Left colon (tissue), 2 donors: ENCODE measurements at places on chromosomes 4 and X. TPM values are rescaled to one million over a fixed set of nuclear protein-coding genes. Genes with fewer than 3 reads are reported as not detected.

ATP1B4 gene
- total RNA-seq, result not detected

SATL1 gene
- total RNA-seq, result 0.09 TPM

HTN3 gene
- not detected for total RNA-seq

ADH7 gene
- total RNA-seq, result not detected

CXorf51B gene
- not detected for total RNA-seq

PNMA6F gene
- not detected for total RNA-seq

MANBA gene
- 15.8 TPM for total RNA-seq

KLHL8 gene
- total RNA-seq, result 22.5 TPM

RAB39B gene
- total RNA-seq, result 0.09 TPM

ADGRL3 gene
- total RNA-seq, result 5.2 TPM

ODAM gene
- not detected for total RNA-seq

TEC gene
- 3.1 TPM for total RNA-seq

MAGEA4 gene
- total RNA-seq, result not detected

SERTM2 gene
- not detected for total RNA-seq

TAB3 gene
- 21.8 TPM for total RNA-seq

CLDN24 gene
- total RNA-seq, result not detected

TLR6 gene
- total RNA-seq, result 1.4 TPM

ADGRG4 gene
- total RNA-seq, result 0.17 TPM

- DNase-seq, result no peak
Measured at GRCh38 chrX:24862343-24862742, 153.4 kb downstream of the ARX start.

- DNase-seq, result peak; percentile 1
Measured at GRCh38 chr4:8328456-8328855, 58.9 kb downstream of the HTRA3 start.

- no peak for DNase-seq
Measured at GRCh38 chrX:2693113-2694002, 2.3 kb downstream of the CD99 start.

DNA sequence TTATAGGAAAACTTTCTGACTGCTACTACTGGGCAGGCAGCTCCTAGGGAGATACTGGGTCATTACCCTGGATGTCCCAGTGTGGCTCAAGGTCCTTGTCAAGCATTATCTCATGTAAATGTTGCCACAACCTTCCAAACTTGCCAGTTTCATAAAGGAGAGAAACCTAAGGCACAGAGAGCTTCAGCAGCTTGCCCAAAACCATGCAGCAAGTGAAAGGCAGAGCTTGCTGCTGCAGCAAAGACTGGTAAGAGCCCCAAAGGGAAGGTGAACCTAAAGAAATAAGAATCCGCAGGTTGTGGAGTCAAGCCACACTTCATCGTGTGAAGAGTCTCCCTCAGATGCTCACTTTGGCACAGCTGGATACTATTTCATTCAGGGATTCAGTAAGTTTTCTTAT is 2.3 kb downstream of the MPP1 start:
- no peak for DNase-seq

- no peak for DNase-seq
Measured at GRCh38 chrX:131693359-131693758, 149.5 kb downstream of the OR13H1 start.

GRCh38 chr4:52780206-52780605 is 29.0 kb upstream of the ERVMER34-1 start:
- peak; percentile 27 for DNase-seq

- no peak for DNase-seq
Measured at GRCh38 chr4:59612235-59612634, 1587.9 kb upstream of the ADGRL3 start.

DNA sequence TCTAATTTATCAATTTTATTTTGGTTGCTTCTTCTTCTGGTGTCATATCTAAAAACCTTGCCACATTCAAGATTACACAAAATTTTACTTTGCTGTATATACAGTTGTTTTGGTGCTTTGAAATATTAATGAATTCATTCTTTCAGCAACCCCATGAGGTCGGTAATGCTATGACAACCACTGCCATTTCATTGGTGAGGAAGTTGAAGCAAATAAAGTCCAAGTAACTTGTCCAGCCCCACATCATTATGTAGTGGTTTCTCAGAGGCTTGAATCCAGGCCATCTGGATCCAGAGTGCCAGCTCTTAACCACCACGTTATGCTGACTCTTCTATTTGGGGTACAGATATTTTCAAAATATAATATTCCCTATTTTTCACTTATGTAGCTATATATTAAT is 42.2 kb downstream of the UGT2A3 start:
- no peak for DNase-seq

DNA sequence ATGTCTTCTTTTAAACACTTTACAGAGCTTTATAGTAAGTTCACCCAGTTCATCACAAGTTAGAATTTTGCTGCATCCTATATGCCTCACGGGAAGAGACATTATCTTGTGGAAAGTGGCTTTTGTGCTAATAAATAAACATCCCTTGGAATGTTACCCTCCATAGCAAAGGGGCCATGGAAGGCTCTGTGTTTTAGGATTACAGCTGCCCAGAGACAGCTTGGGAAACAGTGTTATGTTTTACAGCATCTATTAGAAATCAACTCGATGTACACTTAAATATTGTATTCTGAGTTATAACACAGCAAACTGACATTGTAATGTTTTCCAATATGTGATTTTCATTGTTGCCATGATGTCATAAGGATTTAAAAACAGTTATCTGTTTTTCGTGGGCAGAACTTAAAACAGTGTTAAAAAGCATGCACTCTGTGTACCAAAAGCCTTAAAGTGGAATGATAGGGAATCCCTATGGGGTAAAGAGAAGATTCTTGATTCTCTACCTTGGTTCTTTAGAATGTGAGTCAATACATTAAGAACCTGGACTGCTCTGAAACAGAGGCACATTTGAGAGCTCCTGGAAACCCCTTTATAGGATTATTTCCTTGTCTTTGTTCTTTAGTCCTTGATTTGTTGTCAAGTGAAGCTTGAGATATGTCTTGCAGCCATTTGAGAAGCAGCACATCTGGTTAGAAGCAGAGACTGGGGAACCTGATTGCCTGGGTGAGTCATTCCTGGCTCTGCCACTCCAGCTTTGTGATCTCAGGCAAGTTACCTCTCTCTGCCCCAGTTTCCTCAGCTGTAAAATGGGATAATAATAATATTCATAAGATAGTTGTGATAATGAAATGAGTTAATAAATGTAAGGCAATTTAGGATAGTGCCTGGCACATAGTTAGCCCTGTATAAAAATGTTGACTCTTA is 41.6 kb downstream of the ARHGAP10 start:
- no peak for DNase-seq

GRCh38 chr4:3041192-3042142 is 32.9 kb downstream of the HTT-AS start:
- peak; percentile 47 for DNase-seq

GRCh38 chrX:41332408-41333002 is 1.5 kb upstream of the DDX3X start:
- DNase-seq, result peak; percentile 49

GRCh38 chrX:72243472-72243871 is 4.6 kb upstream of the ERCC6L start:
- no peak for DNase-seq

DNA sequence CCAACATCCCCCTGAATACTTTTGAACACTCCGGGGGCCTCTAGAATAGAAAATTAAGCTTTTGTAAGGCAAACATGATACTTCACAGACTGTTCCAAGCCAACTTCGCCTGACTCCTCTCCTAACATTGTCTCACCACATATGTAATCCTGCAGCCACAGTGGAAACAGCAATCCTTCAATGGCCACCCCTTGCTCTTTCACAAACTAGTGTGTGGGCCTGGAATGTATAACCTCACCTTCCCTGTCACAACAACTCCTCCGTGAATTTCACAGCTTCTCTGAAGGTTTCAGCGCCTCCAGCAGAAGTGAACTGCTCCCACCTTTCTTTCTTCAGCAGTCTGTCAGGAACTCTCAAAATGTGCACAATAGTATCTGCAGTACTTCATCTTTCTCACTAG is 185.1 kb downstream of the ADGRL3 start:
- DNase-seq, result no peak

DNA sequence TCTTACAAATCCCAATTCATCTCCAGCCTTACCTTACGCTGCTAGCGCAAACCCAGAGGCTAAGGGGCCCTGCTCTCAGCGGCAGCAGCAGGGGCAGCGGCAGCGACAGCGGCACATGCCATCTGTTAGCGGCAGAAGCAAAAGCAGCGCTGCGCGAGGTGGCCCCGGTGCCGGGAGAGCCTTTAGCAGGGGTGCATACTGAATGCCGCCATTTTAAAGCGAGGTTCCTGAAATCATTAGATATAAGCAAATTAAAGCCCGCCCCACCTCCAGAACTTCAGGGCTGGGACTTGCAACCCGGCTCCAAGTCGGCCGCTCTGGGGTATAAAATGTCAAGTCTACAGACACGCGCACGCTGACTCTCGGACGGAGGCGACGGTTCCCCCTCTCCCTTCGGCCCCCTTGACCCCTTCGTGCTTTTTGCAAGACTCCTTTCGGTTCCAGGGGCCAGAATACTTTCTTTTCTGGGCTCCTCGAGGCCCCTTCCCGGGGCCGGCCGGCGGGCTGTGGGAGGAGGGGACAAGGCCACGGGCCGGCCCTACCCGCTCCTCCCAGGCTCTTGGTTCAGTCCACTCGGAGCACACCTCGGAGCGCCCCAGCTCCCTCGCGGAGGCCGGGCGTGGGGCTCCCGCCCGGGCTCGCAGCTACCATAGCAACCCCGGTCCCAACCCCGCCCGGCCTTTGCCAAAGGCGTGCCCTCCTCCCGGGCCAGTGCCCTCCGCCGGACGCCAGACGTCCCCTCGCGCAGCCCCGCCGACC is at the start of gene MBNL3:
Gene MBNL3, minus strand, starts transcription at position 220 of the 759 bp plus-strand sequence. CDS start 49,427 bp downstream, outside the sequence.
- DNase-seq, result peak; percentile 80

DNA sequence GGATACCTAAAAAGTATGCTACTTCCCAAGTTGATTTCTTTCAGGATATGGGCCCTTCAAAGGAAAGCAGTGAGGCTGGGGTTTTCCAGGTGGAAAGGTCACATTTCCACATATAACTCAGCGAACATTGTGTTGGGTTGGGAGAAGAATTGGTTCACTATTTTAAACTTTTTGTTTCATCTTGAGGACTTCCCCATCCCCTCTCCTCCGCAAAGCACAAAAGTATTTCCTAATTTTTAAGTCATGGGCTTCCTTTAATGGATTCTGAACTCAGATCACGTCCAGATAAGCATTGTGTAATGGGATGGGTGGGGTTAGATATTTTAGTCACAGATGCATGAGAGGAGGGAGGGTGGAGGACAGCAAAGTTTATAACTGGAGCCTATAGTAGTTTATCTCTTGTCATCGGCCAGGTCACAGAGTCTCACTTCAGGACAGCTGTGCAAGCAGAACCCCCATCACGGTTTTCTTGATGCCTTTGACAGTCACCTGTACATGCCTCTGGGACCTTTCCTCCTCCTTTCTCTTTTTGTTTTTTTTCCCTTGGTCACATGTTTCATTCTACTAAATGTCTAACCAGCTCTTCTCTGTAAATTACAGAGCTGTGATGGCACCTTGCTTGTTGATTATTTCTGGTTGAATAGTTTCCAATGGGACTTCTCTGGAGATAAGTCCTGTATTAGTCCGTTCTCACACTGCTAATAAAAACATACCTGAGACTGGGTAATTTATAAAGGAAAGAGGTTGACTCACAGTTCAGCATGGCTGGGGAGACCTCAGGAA is 115.4 kb downstream of the PTTG2 start:
- DNase-seq, result peak; percentile 42

- DNase-seq, result no peak
Measured at GRCh38 chrX:31178064-31178768, 106.4 kb upstream of the FTHL17 start.

DNA sequence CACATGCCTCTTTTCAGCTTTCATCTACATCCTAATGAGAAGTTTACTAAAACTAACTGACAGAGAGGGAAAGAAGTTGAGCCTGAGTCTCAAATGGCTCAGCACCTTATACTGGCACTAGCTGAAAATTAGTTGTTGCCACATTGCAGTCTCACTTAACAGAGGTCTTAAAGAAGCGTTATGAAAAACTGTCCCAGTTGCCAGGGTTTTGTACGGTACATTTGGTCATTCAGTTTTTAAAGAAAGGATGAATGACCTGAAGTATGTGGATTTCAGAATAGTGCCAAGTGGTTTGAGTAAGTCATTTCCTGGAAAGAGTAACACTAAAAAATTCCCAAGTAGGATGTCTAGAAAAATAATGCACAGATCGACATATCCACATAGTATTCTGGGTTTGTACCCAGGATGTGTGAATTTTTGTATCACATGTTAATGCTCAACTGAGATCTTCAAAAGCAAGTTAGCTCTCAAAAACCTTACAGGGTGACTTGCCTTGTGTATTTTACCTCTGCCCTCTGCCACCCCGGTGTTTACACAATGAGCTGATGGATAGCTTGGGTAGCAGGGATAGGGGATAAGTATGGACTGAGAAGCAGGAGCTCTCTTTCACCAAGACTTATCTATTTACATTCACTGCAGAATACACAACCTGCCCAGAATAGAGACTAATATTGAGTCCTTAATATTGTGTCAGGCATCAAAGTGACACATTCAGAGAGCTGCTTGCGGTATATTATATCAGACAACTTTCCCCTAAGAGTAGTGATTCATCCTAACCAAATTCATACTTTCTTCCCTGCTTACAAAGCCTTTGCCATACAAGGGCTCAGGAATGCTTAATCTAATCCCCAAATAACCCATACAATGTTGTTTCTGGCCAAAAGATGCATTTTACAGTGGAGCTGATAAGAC is 1075.7 kb upstream of the PABPC4L start:
- no peak for DNase-seq

DNA sequence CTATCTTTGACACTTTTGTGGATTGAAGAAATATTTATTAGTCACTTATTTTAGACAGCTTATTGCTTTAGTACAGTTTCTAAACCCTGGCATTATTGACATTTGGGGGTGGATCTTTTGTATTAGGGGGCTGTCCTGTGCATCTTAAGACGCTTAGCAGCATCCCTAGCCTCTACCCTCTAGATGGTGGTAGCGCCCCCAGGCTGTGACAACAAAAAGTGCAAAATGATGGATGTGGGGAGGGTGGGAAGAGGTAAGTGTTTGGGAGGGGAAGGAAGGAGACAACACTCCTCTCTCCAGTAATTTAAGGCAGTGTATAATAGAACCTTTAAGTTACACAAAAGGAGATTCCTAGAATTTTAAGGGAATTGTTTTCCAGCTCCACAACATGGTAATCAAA is 1210.6 kb downstream of the C4orf33 start:
- DNase-seq, result no peak

GRCh38 chrX:129706400-129707072 is 32.2 kb upstream of the XPNPEP2 start:
- no peak for DNase-seq

- DNase-seq, result no peak
Measured at GRCh38 chrX:71438750-71439149, 72.6 kb downstream of the TAF1 start.

DNA sequence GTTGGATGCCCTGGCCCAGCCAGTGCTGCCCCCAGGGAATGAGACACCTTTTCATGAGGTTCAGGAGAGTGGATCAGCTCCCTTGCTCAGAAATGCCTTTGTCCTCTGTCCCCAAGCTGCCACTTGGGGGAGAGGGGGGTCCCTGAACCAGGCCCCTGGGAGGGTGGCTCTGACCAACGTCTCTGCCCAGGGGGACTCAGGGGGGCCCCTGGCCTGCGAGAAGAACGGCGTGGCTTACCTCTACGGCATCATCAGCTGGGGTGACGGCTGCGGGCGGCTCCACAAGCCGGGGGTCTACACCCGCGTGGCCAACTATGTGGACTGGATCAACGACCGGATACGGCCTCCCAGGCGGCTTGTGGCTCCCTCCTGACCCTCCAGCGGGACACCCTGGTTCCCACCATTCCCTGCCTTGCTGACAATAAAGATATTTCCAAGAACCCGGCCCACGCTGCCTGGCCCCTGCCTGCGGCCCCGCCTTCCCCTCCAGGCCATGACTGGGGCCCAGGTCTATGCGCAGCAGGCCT is 7.3 kb downstream of the HGFAC start:
- DNase-seq, result no peak

- DNase-seq, result no peak
Measured at GRCh38 chrX:39718981-39719380, 378.8 kb downstream of the BCOR start.
